ENCODE measurements at places on chromosomes 7 and 10.

DNA sequence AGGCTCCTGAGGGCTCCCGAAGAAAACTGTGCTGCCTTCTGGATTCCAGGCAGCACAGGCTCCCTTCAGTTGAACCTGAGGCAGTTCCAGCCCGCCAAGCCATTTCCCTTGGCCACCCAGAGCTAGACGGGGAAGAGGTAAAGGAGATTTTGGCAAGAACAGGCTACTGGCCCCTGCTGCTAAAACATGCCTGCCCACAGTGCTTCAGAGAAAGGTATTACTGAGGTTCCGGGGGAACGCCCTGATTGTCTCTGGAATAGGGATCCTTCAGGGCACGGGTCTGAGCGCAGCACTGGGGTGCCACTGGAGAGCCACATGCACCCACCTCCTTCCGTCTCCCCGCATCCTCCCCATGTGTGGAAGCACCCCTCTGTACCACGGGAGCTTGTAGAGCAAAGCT lies 247.4 kb downstream of the BAMBI start:
- DNase-seq, result no peak

GRCh38 chr7:150877536-150877935 lies 25.2 kb downstream of the AOC1 start:
- DNase-seq, result no peak

GRCh38 chr7:55593515-55594318 lies 21.4 kb upstream of the VOPP1 start:
- DNase-seq, result peak; percentile 87

DNA sequence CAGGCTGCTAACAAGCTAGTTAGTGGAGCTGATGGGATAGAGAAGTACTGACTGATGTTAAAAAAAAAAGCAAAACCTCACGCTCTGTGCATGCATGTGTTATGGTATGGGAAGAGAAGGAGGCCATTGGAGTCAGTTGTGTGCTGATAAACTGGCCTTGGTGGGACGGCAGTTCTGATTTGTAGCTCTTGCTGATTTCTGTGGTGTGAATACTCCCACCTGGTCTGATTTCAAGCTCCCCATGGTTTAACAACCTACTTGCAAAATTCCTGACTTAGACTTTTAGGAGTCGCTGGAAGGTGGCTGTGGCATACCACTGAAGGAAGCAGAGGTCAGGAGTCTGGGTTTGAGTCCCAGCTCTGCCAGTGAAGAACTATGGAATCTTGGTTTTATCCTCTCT lies 15.2 kb downstream of the CAMK1D start:
- no peak for DNase-seq

GRCh38 chr7:53094827-53095226 lies 59.4 kb downstream of the POM121L12 start:
- no peak for DNase-seq

GRCh38 chr10:62819141-62819920 lies 3.2 kb upstream of the EGR2 start:
- DNase-seq, result peak; percentile 10

- DNase-seq, result no peak
Measured at GRCh38 chr10:52066383-52066782, 247.7 kb upstream of the DKK1 start.

GRCh38 chr7:7577888-7578287 lies 11.2 kb downstream of the MIOS start:
- no peak for DNase-seq

DNA sequence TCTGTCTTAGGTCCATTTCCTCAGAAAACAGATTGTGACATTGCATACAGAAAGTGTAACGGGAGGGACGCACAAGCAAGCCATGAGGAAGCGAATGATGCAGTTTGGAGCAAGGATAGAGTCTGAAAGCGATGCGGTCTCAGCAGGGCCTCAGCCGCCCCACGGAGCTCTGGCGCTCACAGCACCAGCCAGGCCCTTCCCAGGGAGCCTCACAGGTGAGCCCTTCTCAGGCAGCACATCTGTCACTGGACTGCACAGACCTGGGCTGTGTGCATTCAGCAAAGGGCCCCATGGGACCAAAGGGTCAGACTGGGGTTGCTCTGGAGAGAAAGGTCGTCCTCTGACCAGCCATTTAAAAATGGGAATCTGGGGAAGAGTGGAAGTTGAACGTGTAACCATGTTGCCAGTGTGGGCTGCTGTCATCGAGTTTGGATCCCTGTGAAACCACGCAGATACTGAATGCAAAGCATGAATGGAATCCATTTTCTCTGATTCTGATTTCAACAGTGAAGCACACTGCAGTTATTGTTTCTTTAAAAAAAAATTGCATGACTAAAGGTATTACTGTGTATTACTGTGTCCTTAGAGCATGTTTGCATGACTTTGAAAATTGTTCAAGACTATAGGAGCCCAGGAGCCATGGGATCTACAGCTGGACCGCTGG lies 350.0 kb upstream of the AKR1E2 start:
- DNase-seq, result no peak

GRCh38 chr10:90420637-90421318 lies 437.1 kb downstream of the HTR7 start:
- DNase-seq, result no peak

DNA sequence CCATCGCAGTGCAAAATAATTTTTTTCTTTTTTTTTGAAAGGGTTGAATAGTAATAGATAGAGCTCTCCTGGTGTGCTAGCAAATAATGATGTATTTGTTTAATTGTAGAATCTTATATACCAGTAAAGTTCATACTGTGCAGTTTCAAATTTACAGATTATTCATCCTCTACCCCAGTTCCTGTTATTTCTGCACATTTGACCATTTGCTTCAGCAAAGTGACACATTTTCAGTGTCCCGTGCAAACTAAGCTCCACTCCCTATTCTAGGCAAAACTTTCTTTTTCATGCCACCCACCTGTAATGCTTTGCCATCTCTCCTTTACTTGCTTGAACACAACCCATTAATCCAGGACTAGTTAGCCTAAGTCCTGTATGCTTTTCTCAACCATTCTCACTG lies 43.0 kb downstream of the SHOC2 start:
- no peak for DNase-seq

DNA sequence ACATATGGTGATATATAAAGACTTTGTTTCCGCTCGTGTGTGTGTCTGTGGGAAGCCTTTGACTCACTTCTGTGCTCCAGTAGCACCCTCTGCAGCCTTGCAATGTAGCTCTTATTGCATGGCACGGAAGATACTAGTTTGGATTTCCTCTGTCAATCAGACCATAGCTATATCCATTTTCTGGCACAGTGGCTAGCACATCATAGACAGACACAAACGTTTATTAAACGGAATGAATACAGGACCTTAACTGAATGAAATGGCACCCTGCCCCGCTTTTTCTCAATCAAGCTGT lies 124.0 kb upstream of the PTPN20 start:
- peak; percentile 47 for DNase-seq

GRCh38 chr7:44267719-44268421 lies 57.5 kb downstream of the CAMK2B start:
- DNase-seq, result no peak

DNA sequence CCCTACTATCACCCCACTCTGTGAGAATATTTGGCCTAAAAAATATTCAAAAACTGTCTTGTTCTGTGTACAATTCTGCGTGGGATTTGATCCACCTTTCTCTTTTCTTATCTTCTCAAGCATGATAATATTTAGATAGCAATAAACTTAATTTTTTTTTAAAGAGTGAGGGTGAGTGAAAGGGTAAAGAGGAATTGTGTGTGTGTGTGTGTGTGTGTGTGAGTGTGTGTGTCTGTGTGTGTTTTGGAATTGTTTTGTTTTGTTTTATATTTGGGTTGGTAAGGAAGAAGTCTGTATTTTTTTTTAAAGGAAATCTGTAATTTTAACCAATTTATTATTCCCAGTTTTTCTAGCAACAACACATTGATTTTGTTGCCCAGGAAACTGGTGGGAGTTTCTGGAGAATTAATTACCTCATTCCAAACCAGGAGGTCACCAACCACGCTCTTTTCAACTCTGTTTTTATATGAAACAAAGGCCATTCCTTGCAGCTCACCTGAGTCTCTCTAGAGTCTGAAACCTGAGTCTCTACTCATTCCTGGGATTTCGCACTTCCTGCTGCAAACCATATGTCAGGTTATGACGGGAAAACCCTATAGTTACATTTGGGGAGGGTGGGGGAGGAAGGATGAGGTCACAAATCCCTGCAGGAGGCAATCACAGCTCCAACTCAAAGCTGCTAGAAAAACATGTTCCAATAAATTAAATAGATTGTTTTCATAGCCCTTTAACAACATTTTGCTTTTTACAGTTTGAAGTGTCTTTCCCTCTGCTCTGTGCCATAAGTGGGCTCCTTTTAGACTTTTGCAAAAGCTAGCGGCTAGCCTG lies 38.1 kb upstream of the XPNPEP1 start:
- no peak for DNase-seq

GRCh38 chr7:44622342-44623151 lies 16.1 kb downstream of the OGDH start:
- DNase-seq, result peak; percentile 72

- no peak for DNase-seq
Measured at GRCh38 chr7:38615665-38616064, 15.5 kb downstream of the AMPH start.

- DNase-seq, result no peak
Measured at GRCh38 chr7:138359870-138360559, 100.0 kb upstream of the TRIM24 start.

- peak; percentile 16 for DNase-seq
Measured at GRCh38 chr7:103989785-103990767, 618 bp upstream of the RELN start.

GRCh38 chr7:149595541-149595940 lies 97.9 kb upstream of the ZNF746 start:
- no peak for DNase-seq

- DNase-seq, result no peak
Measured at GRCh38 chr7:103706805-103707204, 260.8 kb upstream of the SLC26A5 start.

DNA sequence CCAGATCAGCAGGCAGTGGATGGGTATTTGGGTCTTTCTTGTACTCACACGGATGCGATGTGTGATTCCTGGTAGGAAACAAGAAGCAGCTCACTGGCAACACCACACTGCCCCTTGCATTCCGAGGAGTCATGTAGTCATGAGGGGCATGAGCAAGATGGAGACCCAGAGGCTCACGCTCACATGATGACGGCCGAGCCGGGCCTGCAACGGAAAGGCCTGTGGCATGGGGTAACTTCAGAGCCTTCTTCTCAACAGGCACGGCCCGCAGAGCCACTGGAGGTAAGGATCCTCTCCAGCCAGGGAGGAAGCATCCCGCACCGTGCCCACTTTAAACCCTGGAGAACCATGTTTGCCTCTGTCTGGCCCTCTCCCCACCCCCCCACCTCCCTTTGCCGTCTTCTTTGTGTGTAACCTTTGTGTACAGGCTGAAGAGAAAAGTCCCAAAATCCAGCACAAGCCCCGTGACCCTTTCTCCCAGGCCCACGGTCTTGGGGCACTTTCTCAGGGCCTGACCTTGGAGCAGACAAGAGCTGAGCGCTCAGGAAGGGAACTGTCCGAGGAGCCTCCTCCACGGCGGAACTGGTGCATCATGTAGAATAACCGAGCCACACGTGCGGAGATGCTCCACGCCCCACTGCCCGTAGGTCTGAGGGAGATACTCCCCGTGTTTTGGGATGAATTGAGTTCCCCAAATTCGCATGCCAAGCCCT lies 516.4 kb downstream of the DNAJB6 start:
- DNase-seq, result no peak

- DNase-seq, result peak; percentile 100
Measured at GRCh38 chr10:35126530-35127288, at the start of gene CREM. Gene CREM (plus strand): TSS chr10:35126846. CDS start chr10:35137836, 10,990 bp downstream.

DNA sequence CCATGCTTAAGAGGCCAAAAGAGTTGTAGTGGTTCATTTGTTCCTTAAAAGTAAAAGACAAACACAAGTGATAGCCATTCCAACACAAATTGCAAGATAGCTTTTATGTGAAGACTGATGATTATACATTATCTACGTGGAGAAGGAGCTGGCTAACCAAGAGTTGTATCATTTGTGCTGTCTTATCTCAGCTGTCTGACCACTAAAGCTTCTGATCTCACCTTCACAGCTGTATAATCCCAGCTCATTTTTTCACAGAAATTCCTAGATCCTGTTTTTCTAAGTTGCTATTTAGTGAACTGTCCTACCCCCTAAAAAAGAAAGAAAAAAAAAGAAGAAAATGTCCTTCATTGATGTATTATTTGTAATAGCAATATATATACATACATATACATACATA lies 9.8 kb downstream of the USP6NL start:
- no peak for DNase-seq

- no peak for DNase-seq
Measured at GRCh38 chr10:101237982-101238731, 8.9 kb upstream of the LBX1 start.

DNA sequence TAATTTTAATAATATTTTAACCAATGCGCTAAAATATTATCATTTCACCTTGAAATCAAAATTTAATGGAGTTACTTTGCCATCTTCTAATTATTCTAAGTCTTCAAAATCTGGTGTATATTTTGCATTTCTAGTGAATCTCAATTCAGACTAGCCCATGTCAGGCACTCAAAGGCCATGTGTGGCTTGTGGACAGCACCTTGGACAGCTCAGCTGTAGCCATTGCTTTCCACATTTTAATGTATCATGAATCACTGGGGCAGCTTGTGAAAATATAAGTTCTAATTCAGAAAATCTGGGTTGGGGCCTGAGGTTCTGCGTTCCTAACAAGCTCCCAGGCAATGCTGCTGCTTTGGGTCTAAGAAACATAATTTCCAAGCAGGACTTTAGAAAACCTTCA lies 57.2 kb downstream of the MGAM2 start:
- DNase-seq, result no peak

DNA sequence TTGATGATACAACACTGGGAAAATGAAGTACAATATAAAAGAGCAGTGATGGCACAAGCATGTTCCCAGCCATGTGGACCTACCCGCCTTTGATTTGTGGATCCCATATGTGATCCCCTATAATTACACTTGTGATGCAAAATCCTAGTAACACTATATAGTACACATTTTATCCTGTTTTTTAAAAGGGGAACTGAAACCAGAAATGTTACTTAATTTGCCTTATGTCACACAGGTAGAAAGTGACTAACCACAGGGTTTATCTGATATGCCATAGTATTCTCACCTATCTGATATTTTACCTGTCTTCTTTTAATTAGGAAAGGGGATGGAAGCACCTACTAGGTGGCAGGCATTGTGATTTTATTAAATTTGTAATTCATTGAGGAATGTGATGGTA lies 35.0 kb downstream of the ARMC3 start:
- DNase-seq, result no peak

GRCh38 chr10:90958781-90959180 lies 37.9 kb upstream of the ANKRD1 start:
- no peak for DNase-seq

- no peak for DNase-seq
Measured at GRCh38 chr10:29807163-29807806, 172.5 kb upstream of the SVIL start.
